Stimulated activated CD8-positive, alpha-beta memory T cell treated with anti-CD3 and anti-CD28 coated beads, Interleukin-15, amount 100 ng/mL, for 4 hours (primary cell): ENCODE measurements at places on chromosomes 1 and 21.

GRCh38 chr1:5485968-5486696 lies 506.1 kb downstream of the NPHP4 start:
- no peak for DNase-seq

DNA sequence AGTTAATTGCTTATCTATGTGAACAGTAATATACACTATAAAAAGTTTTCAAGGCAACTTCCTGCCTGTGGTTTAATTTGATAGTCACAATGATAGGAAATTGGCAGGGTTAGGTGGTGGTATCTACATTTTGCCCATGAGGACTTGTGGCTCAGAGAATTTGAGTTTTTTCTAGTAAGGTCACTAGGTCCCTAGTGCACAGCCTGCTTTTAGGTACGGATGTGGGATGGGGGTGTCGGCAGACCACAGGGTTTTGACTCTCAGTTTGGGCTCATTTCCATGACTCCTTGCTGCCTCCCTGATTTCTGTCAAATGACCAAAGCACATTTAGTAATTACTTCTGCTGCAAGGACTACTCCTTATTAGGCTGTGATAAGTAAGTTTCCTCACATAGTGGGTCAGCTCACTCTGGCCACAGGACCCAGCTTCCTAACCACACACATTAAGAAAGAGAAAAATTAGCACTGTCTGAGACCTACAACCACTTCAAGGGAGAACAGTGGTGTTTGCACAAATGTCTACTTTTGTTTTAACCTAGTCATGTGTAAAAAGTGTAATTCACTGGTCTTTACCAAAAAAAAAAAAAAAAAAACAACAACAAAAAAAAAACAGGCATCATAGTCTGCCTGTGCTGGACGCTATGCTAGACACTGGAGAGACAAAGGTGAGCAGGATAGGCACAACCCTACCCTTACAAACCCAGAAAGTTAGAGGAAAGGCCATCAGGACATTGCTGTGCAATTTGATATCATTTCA lies 43.7 kb downstream of the MRPL39 start:
- DNase-seq: no peak

DNA sequence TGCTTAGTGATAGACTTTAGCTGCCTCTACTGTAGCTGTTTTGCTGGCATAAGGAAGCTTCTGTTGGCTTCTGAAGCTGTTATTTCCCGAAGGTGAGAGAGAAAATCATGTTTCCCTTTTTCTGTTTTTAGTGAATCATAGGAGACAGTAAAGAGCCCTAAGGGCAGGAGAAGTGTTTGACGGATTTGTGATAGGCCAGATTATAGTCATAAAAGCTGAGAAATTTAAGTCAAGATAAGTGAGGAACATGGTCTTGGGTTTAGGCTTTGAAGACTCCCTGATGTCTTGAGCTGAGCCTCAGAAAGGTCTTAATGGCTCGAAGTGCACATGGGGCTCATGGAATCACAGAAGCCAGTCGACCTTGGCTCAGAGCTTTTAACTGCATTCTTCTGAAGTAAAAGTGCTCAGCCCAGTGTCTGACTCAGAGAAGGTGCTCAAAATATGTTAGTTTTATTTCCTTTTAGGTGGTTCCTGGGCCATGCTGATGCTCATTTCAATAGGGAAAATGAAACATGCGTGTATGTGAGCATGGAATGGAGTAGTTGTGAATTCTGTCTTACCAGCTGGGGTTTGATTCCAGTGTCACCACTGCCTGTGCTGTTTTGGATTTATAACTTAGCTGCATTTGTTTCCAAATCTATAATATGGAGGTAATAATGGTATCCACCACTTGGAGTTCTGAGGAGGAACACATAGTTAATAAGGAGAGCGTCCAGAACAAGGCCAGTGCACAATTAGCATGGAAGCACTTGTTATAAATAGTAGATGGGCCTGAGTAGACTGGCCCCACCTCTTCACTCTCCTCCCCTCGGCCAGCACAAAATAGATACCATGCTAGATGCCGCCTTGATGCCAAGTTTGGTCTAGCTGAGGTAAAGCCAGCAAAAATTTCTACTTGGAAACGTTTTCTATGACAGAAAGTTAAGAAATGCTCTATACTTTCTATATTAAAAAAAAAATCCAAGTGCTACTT lies 99.2 kb downstream of the C1orf21 start:
- DNase-seq: no peak

- DNase-seq: no peak
These were observed 13.1 kb downstream of the SERPINC1 start for GRCh38 chr1:173903827-173904531.

DNA sequence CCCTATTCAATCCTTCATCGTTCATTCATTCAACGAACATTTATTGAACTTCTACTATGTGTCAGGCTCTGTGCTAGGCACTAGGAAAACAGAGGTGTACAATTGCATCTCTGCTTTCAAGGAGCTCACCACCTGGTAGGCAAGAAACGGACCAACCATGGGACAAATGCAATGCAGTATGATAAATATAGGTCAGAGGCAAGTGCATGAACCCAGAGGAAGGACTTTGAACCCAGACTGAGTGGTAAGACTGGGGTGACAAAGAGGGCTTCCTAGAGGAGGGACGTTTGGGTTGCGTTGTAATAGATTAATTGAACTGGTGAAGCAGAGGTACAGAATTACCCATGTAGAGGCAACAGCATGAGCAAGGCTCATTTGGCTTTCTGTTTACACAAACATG lies 16.4 kb downstream of the CD2 start:
- no peak for DNase-seq

DNA sequence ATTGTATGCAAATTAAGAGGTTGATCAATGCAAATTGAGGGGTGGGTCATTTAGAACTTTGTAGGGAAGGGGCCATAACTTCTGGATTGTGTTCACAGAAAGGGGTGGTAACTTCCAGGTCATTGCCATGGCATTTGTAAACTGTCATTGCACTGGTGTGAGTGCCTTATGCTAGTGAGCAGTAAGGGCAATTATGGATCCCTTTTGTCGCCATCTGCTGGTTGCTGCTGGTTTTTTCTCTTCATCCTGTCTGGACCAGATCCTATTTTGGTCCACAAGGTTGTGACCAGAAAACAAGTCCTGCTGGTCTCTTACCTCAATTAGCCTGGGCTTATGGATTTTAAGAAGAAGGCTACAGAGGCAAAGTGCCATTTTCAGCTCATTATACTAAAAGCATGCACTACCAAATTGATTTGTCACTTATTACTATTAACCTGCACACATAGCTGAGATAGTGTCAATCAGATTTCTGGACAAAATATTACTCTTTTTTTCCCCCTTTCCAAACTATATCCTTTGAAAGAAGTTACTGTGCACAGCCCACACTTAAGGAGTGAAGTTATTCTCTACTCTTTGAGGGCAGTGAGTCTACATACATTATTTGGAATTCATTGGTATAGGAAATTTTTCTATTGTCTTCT lies 196.2 kb downstream of the ZC3H11B start:
- peak; percentile 7 for DNase-seq

- DNase-seq: peak; percentile 24
These were observed 85.1 kb downstream of the KCNN3 start for GRCh38 chr1:154784924-154785531.

- DNase-seq: no peak
These were observed 1063.4 kb downstream of the PLA2G4A start for GRCh38 chr1:187891993-187892682.

DNA sequence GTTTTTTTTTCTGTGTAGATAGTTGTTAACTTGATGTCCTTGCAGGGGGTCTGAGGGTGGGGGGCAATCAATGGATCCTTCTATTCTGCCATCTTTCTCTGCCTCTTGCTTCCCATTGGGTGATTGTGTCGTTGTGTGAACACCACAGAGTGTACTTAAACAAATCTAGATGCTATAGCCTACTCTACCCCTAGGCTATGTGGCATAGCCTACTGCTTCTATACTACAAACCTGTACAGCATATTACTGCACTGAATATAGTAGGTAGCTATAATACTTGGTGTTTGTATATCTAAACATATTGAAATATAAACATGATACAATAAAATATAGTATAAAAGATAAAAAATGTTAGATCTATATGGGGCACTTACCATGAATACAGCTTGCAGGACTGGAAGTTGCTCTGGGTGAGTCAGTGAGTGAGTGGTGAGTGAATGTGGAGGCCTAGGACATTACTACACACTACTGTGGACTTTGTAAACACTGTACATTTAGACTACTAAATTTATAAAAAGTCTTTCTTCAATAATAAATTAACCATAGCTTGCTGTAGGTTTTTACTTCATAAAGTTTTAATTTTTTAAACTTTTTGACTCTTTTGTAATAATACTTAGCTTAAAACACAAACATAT lies 105.4 kb downstream of the CENPF start:
- DNase-seq: no peak

- no peak for DNase-seq
These were observed 33.9 kb downstream of the CDK18 start for GRCh38 chr1:205538235-205538840.

- peak; percentile 14 for DNase-seq
These were observed 30.0 kb downstream of the LRRC3 start for GRCh38 chr21:44485254-44485793.

- DNase-seq: no peak
These were observed 101.5 kb downstream of the MRPL37 start for GRCh38 chr1:54301497-54301896.

GRCh38 chr1:5475572-5475971 lies 516.7 kb downstream of the NPHP4 start:
- no peak for DNase-seq

- DNase-seq: no peak
These were observed 16.5 kb upstream of the SLC30A1 start for GRCh38 chr1:211595419-211595818.

- no peak for DNase-seq
These were observed 29.4 kb upstream of the PRSS38 start for GRCh38 chr1:227785805-227786671.

- no peak for DNase-seq
These were observed 17.2 kb upstream of the RASSF5 start for GRCh38 chr1:206489980-206490770.

DNA sequence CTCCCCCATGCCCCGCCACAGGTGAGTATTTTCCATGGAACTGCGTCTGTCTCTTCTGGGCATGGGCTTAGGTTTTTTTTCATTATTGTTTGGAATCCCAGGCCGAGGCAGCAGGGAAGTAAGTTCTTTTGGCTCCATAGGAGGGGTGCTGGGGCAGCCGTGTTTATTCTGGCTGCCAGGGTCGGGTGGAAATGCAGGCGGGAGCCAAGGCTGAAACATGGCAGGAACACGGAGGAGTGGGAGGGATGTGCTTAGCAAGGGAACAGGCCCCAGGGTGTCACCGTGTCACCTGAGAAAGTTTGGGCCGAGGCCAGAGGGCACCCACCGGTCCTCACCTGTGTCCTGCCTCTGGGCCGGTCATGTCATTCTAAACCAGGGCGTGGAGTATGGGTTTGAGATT lies 4.5 kb upstream of the DHRS3 start:
- no peak for DNase-seq

GRCh38 chr1:93844262-93845045 lies 34.6 kb downstream of the DNTTIP2 start:
- DNase-seq: no peak

DNA sequence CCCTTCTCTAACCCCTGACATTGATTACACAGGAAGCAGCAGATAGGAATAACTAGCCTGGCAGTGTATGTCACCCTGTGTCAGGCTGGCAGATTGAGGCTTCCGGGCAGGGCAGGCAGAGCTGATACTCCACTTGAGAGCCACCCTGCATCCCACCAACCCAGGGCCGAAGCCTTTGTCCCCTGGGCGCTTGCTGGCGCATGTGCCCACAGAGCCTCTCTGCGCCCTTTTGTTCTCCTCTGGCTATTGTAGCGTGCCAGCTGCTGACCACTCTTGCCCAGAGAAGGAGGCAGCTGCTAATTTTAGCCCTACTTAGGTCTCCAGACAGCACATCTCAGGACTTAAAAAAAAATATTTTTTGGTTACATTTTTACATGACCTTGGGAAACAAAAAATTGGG lies 304.9 kb downstream of the HHAT start:
- no peak for DNase-seq

DNA sequence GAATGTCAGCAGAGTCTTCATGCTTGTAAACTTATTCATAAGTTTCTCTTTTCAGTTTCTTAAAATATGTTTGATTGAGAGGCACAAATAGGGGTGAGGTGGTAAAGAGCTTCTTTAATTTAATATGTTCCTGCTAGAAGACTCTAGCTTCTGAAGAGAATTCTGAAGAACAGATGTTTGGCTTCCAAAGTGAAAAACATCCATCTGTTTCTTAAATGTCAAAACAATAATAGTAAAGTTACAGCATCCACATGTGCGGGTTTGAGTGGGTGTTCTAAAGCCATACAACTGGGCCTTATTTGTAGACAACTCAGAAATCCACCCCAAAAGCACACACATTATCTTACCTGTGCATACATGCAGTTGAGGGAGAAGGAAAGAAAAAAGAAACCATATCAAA lies 144.0 kb upstream of the ADGRL4 start:
- no peak for DNase-seq

DNA sequence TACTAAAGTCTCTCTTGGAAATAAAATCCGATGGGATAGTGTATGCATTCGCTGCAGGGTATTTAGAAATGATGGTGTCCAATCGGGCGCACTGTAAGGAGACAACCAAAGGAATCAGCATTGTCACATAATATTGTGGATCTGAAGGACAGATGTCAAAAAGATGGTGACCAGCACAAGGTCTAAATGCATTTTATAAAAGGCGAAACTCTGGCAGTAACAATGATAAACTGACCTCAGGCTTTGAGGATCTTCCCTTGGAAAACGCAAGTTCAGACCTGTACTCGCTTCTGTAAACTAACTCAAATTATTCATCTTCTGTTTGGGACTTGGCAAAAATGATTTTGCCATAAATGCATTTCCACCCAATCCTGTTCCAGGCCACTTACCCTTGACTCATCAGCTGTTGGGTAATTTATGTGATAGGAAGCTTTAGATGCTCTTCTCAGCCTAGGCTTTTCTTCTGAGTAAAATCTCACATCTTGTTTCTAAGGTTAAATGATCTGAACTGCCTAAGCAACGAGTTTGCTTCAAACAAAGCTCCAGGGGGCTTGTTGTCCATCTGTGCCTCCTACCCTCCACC lies 33.8 kb downstream of the STPG1 start:
- no peak for DNase-seq

DNA sequence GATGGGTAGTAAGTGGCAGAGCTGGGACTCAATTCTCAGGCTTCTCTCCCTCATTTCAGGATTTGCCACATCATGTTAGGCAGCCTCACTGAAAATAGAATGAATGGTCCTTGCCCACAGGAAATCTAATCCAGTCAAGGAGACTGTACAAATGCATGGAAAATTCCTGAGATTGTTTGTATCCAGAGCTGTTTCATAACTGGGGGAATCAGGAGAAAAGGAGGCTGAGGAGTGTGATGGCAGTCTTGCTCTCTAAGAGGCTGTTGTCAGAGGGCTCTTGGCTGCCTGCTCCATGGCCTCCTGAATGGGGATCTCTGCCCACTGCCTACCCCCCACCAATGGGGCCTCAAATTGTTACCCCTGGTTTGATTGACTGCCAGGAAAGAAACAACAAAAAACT lies 141.9 kb upstream of the TNR start:
- no peak for DNase-seq

- no peak for DNase-seq
These were observed 3.1 kb upstream of the TACSTD2 start for GRCh38 chr1:58580186-58580585.

GRCh38 chr1:228964178-228965089 lies 229.2 kb downstream of the RHOU start:
- no peak for DNase-seq
